ENCODE measurements at places on chromosomes 3 and 15. TPM values are rescaled to one million over a fixed set of nuclear protein-coding genes. Genes with fewer than 3 reads are reported as not detected.

LDHAL6B gene
- not detected for total RNA-seq

CELF6 gene
- total RNA-seq: 1.0 TPM

DNAH1 gene
- 3.3 TPM for total RNA-seq

GTF2E1 gene
- total RNA-seq: 13.7 TPM

EPHB1 gene
- total RNA-seq: 1.7 TPM

LCTL gene
- total RNA-seq: not detected

GRCh38 chr3:181823716-181824115 lies 112.0 kb downstream of the SOX2 start:
- no peak for DNase-seq

- no peak for DNase-seq
These were observed 2.6 kb upstream of the HHATL start for GRCh38 chr3:42705058-42705767.

DNA sequence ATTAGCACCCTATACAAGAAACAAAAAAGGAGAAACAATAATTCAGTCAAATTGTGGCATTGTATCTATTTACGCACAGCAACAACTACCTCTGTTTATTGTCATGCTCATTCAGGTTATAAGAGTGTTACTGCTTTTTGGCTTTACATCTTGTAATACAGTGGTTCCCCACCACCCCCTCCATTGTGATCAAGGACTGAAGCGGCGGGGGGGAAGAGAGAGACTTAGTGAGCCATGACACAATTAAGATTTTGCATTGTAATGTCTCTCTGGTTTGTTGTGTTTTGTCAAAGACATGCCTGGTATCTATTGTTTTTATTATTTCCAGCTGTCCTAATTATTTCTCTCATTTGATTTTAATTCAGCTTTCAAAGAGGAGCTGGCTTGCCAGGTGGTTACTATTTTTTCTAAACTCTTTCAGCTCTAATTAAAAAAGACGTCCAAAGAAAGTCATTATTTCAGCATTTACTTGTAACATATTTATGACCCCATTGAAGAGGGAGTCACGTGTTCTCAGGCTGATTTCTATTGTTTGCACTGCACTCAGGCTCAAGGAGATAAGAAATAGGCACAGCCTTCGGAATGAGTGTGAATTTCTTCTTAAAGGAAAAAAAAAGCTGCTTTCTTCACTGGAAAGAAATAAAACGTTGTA lies 234.4 kb upstream of the TBL1XR1 start:
- DNase-seq: no peak

GRCh38 chr3:43696881-43697280 lies 6.1 kb downstream of the ABHD5 start:
- no peak for DNase-seq

DNA sequence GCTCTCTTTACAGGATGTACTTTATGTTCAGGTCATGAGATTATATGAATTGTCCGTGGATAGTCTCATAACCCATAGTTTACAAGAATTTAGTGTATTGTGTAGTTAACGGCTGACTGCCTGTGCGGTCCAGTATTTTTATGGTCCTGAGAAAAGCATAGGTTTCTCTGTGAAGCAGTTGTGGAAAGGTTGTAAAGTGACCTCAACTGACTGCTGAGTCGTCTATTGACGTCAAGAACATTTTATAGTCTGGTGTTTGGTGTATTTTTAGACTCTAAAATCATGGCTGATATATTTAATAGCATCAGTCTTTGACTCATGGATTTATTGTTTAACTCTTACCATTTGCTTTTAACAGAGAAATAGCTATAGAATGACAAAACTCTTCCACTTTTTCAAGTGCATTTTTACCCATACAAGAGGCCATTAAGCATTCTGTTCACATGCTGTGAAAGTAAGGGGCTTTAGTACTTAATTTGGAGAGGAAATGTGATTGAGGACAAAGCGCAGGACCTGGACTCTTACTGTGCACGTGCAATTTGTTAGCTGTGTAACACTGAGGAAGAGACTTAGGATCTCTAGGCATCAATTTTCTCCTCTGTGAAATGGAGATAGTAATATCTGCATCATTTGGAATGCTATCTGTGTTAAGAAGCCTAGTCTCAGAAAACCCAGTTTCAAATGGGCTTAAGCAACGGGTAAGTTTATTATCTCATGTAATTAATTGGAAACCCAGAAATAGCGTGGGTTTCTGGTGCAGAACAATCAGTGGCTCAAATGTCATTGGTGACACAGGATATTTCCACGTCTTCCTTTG lies 240.8 kb downstream of the NFKBIZ start:
- DNase-seq: no peak

GRCh38 chr3:162138509-162138908 lies 641.9 kb downstream of the OTOL1 start:
- DNase-seq: no peak

DNA sequence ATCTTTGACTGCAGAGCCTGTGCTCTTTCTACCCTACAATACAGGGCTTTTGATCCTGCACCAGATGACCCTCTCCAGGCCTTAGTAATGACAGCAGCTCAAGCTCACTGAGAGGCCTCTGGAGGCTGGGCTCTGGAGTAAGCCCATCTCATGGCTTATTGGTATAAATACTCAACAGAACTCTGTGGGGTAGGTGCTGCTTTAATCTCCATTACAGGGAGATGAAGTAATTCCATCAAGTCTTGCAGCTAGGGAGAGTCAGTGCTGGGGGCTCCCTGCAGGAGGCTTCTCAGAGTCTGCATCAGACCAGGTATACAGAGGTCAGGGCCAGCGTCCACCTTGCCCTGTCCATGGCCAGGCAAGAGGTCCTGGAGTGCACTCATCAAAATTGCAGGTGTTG lies 89.2 kb upstream of the SLC6A11 start:
- DNase-seq: no peak

DNA sequence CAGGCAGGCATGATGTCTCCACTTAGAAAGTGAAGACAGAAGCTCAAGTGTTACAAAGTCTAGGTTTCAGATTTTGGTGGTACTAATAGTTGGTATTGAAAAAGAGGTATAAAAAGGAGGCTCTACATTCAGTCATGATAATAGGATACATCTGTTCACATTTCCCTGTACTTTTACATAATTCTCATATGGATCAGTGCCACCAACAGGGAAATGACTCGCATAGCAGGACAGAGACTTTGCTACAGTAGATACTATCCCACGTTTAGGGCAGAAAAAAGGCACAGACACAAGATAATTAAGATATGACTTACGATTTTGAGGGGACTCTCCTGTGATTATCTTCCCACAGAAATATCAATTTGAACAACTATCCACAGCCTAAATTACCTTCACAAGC lies 1062.9 kb upstream of the EPHA6 start:
- DNase-seq: no peak

- no peak for DNase-seq
These were observed 21.8 kb downstream of the METTL6 start for GRCh38 chr3:15405448-15406050.

GRCh38 chr3:165523801-165524200 lies 313.4 kb downstream of the BCHE start:
- DNase-seq: no peak

DNA sequence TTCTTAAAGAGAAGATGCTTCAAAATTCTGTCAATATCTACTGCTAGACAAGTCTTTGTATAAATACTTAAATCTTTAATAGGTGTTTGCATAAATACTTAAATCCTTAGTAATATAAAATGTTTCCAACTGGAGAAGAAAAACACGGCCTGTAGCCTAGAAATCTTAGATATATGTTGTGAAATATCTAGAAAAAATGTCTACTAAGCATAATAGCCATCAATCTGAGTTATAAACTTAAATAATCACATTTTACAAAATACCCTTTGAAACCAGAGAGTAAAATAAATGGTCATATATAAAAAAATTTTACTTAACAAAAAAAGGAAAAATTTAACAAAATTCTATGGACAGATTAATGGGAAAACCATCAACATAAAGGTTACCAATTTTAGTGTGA lies 73.9 kb downstream of the PLOD2 start:
- DNase-seq: no peak

DNA sequence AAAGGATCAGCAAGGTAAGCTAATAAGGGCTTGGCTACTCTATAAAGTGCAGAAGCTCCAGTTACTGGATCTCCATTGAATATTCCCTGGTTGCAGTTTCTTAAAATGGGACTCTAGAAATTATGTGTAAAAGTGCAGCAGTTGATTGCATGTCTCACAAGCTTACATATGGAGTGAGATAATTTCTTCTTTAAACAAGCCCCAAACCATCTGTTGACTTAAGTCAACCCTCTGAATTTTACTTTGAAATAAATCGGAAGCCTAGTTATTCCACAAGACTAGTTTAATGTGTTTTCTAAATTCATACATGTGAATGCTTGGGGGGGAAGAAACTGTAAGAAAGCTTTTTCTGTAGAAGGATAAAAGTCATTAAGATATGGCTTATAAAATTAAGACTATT lies 664.2 kb downstream of the NLGN1 start:
- DNase-seq: no peak

- DNase-seq: no peak
These were observed 339.8 kb downstream of the THSD4 start for GRCh38 chr15:71455107-71455506.

GRCh38 chr3:167976516-167977361 lies 119.0 kb downstream of the GOLIM4 start:
- DNase-seq: no peak

DNA sequence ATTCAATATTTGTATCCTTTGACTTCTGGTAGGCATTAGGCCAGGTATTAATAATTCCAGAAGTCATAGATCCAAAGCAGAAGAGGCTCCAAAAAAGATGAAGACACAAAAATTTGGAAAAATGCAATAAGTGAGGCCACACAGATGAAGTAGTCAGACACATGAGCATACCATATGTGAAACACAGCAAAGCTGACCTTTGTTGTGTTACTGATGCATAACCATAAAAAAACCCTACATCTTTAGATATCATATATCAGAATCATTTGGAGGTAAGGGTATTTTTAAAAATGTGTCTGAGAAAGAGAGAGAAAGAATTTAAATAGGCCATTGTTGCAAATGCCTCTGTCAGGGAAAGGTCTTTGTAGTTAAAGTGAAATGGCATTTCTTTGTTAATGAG lies 314.9 kb downstream of the SLC9A9 start:
- no peak for DNase-seq

Data from left cardiac atrium (tissue), 4 donors.